ENCODE measurements at places on chromosomes 3 and 15.

DNA sequence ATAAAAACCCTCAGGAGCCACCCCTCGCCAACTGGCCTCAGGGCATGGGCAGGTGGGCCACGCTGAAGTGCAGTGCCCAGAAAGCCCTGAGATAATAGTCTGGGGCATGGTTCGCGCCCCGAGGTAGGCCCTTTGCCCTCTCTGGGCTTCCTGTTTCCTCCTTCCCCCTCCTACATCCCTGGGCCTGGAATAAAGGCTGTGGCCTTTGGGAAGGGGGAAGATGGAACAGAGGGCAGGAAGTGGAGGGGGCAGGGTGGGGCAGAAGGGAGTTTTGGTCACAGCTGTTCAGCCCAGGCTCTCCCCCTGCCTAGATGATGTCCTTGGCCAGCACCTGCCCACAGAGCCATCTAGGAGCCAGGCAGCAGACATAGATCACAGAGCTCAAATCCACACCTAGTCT is 11.3 kb downstream of the CSRNP1 start:
- no peak for DNase-seq

GRCh38 chr3:134428401-134428800 is 54.2 kb upstream of the AMOTL2 start:
- no peak for DNase-seq

DNA sequence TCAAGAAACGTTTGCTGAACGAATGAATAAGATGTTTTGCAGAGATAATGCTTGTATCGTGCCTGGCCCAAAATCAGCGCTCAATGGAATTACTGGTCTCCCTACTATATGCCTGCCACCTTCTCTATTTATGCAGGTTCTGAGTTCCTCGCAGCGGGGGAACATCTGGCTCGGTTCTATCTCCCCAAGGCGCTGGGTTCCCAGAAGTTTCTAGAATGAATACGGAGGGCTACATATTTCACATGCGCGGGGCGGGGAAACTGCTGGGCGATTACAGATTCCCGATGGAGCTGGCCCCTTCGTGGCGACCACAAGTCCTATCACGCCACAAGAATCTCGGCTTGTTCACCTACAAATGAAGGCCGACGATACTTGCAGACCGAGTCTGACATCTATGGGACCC is 411 bp upstream of the EIF2B5 start:
- peak; percentile 34 for DNase-seq

- DNase-seq, result no peak
Observed at GRCh38 chr3:42529468-42529867, 27.0 kb downstream of the VIPR1 start.

DNA sequence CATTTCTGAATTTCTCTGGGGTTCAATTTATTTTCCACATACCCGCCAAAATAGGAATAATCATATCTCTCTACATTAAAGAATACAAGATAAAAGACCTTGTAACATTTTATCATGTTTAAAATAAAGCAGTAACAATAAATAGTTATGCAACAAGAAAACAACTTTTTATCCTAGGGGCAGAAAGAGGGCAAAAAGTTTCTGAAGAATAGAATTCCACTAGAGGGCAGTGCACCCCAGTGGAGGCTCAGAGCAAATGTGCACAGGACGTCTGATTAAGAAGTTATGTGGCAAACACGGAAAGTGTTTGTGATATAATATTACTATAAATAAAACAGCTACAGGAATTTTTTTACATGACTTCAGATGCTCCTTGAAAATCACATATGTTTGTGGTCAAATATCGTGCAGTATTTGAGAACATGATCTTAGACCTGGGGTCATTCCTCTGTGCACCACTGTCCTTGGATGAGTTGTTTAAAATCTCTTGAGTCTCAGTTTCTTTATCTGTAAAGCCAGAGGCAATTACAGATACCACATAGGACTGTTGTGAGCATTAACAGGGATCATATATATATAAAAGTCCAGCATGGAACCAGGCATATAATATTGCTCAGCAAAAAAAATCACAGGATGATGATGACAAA is 13.2 kb upstream of the PIK3R4 start:
- peak; percentile 43 for DNase-seq

- DNase-seq, result no peak
Observed at GRCh38 chr3:17632401-17633100, 109.9 kb downstream of the TBC1D5 start.

- peak; percentile 25 for DNase-seq
Observed at GRCh38 chr3:53084310-53085001, 38.6 kb upstream of the SFMBT1 start.

- DNase-seq, result peak; percentile 11
Observed at GRCh38 chr3:55959471-55960080, 472.5 kb upstream of the WNT5A start.

GRCh38 chr3:178455946-178456345 is 80.3 kb upstream of the KCNMB2 start:
- DNase-seq, result no peak

DNA sequence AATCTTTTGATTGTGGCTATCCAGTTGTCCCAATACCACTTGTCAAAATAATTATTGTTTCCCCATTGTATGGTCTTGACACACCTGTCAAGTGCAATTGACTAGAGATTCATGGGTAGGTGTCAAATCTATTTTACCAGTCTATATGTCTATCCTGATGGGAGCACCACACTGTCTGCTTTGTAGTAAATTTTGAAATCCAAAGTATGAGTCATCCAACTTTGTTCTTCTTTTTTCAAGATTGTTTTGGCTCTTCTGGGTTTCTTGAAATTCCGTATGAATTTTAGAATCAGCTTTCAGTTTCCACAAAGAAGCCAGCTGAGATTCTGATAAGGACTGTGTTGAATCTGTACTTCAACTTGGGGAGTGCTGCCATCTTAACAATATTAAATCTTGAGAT is 71.9 kb downstream of the CSNK1G1 start:
- DNase-seq, result no peak

- no peak for DNase-seq
Observed at GRCh38 chr15:68348606-68349005, 71.1 kb downstream of the FEM1B start.

DNA sequence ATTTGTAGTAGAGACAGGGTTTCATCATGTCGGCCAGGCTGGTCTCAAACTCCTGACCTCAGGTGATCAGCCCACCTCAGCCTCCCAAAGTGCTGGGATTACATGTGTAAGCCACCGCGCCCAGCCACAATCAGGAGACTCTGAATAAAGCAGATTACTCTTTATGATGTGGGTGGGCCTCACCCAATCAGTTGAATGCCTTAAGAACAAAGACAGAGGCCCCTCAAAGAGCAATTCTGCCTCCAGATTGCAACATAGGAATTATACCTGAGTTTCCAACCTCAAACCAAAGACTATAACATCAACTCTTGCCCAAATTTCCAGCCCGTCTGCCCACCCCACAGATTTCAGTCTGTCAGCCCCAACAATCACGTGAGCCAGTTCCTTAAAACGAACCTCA is 18.8 kb upstream of the FAM174B start:
- DNase-seq, result no peak

Measured in NCI-H1694 treated with DMSO at 0.1 percent for 48 hours (cell line).